NCI-H2029 (cell line): ENCODE measurements at places on chromosomes 6 and 20.
A peak's percentile ranks its signal among the peaks of the same experiment; 100 is the strongest.

- no peak for DNase-seq
Observed at GRCh38 chr20:50034567-50035180, 51.9 kb downstream of the SNAI1 start.

DNA sequence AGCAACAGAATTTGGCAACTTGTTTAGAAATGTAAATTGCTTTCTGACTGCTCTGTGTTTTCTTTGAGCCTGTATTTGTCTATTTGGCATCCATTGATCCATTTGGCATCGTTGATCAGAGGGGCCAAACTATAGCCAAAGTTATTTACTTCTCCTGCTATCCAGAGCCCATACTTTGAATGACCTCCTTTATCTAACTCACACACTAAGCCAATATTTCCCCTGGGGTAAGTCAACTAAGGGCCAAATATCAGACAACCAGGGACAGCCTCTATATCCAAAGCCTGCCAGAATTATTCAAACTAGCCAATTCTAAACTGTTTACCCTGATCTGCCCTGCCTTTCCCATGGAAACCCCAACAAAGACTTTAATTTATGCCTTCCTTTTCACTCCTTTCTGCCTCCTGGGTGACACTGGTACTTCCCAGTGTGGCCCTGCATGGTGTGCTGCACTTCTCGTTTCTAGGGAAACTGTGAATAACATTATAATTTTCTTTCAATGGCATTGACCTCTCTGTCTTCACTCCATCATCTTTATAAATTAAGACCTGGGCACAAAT is 19.8 kb upstream of the ZNF184 start:
- DNase-seq = no peak

GRCh38 chr6:100304575-100304974 is 160.1 kb downstream of the SIM1 start:
- DNase-seq = no peak

DNA sequence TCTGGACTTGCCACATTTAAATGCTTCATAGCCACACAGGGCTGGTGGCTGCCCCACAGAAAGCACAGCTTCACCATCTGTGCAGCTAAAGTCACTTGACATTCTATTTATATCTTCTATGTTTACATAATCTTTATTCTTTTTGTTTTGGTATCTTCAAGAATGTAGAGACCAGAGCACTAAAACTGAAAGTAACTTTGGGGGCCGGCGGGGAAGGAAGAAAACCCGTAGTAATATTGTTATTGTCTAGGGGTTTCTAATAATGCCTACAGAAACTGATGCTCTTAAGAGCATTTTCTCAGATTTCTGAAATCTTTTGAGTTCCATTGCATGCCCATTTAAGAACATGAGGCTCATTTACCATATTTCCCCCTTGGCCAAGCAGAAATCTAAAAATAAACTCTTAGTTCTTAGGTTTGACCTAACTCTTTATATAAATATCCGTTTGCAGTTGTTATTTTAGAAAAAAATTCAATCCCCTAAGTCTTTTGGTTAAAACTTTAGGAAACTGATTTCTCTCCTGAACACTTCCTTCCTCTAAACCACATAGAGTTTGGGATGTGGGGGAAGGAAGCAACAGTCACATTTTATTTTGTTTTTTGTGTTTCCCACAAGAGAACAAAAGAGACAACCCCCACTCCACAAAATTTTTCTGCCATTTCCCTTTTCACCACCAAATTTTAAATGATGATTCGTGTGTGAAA is 207.6 kb downstream of the OGFRL1 start:
- DNase-seq = no peak

- no peak for DNase-seq
Observed at GRCh38 chr6:77228279-77228678, 235.0 kb downstream of the HTR1B start.

DNA sequence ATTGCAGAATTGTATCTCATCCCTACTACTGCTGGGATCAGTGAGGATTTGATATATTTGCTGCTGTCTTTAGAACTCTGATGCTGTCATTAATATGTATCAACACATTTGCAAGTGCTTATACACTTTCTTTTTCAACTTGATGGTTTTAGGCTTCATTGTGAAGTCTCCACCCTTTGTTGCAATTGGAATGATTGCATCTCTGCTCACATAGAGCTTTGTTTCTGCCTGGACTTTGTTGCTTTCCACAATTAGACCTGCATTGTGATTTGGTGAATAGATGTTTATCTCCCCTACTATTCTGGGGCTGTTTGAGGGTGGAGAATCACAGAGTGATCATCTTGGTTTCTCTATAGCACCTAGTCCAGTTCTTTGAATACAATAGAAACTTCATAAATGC is 666.7 kb downstream of the EPM2A start:
- DNase-seq = no peak

DNA sequence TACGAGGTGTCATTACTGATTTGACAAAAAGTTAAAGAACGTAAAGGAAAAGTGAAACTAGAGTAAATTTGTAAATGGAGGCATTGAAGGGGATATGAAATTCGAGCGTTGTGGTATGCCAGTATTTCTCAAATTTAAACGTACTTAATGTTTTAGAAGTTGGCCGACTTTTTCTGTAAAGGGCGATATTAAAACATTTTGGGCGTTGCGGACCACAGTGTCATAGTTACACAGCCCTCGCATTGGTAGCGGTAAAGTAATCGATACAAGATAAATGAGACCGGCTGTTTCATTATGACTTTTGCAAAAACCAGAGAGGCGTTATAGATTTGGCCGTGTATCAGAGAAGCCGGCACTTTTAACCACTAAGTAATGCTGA is 39.6 kb downstream of the OR2B2 start:
- peak; percentile 30 for DNase-seq

GRCh38 chr20:15195378-15195777 is 858.0 kb upstream of the FLRT3 start:
- no peak for DNase-seq

DNA sequence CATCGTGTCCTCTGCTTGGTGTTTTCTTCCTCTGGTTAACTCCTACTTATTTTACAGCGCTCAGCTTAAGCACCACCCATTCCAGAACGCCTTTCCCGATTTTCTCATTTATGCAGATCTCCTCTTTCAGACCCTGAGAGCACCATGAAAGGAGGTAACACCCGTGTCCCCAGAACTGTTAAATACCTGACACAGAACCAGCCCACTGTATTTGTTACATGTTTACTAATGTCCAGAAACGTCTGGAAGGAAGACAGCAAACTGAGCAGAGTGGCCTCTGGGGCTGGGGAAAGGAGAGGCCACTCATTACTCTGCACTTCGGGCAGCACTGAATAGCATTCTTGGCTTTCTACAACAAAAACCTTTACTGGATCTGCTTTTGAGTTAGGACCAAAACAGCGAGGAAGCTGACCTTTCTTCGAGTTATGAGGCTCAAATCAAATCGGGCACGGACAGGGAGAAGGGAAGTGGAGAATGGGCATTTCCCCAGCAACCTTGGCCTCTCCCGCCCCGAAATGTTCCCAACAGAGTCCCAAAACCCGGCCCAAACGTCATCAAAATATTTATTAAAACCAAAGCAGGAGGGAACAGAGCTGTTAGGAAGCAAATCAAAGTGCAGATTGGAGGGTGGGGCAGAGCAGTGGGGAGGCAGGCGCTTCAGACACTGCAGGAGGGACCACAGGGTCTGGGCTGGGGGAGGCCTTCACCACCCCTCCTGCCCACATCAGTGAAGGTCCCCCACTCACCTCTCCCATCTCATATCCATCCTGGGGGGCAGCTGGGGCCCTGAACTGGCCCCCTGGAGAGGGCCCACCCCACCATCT is 1.1 kb upstream of the NECAB3 start:
- DNase-seq = no peak

DNA sequence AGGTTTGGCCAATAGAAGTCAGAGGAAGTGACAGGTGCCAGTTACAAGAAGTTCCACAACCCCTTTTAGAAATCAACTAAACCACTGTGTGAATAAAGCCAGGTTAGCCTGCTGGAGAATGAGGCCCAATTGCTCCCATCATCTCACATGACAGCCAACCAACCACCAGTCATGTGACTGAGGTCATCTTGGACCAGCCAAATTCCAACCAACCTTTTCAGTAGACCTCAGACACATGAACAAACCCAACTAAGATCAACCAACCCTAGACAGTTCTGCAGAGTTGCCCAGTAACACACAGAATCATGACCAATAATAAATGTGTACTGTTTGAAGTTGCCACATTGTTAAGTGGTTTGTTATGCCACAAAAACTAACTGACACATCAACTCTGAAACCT is 44.6 kb upstream of the GGTLC1 start:
- DNase-seq = no peak

DNA sequence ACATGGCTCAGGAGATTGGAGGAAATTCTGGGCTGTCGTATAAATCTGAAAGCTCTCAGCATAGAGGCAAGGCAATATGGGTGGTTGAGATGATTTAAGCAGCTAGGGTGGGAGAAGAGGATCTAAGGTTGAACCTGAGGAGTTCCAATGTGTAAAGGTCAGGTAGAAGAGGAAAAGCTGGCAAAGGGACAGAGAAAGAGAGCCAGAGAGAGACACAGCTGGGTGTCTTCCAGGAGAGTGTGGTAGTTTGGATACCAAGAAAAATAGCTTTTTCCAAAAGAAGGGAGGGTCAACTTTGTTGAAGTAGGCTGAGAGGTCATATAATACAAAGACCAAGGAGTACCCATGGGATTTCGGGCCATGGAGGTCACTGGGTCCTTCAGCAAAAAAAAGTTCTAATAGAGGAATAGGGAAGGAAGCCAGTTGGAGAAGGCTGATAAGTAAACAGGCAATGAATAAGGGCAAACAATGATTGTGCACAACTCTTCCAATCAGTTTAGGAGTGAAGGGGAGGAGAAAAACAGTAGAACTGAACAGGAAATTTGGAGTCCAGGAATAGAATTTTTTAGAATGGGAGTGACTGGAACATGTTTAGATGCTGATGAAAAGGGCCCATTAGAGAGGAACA is 135.1 kb downstream of the QRSL1 start:
- DNase-seq = peak; percentile 34

GRCh38 chr6:124989136-124989983 is 27.1 kb downstream of the RNF217 start:
- DNase-seq = no peak

DNA sequence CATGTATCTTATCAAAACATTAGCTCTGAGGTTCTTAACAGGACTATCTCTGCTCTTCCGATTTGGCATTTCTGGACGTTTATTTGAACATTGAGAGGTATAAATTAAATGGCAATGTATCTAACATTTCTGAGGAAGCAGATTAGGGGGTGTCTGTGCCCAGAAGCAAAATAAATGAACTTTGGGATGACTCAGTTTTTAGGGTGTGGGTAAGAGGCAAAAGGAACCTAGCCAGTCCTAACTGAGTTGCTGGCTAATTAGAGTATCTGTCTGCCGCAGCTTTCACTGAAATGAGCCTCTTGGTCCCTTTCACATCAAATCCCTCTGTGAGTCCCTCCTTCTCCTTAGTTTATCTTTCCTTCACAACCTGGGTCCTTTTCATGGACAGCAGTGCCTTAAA is 1.1 kb downstream of the RNF144B start:
- DNase-seq = no peak

- no peak for DNase-seq
Observed at GRCh38 chr20:19120011-19120410, 92.4 kb upstream of the SLC24A3 start.

GRCh38 chr6:27816906-27817305 is 95.3 kb downstream of the OR2B2 start:
- no peak for DNase-seq

DNA sequence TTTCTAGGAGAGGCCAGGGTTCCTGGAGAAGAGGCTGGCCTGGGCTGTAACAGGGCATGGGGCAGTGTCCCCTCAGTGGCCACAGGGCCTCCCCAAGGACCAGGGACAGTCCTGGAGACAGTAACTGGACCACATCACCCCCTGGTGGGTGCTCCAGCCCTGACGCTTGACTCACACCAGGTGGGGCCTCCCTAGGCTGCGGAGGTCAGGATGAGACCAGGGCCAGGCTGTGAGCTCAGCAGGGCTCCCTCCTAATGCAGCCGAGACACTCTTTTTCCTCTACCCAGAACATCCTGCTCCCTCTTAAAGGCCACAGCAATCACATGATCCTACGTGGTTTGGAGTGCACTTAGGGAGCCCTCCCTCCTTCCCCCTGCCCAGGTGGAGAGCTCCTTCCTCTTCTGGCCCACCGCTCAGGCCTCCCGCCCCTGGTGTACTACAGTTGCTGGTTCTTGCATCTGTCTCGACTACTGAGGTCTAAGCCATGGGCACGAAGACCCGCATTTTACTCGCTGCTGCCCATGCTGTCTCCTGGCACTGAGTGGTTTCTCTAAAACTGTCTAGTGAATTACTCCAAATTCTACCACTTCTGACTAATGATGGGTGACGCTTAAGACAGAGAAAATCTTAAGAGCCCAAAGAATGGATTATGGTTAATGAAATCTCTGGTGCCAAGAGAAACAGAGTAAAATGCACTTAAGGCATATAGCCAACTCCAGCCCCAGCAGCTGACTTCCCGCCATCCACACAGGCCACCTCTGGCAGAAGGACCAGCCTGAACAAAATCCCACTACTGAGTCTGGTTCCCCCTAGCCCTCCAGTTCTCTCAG is 166.1 kb upstream of the CST7 start:
- no peak for DNase-seq

- DNase-seq = peak; percentile 53
Observed at GRCh38 chr6:53056273-53056672, 8.9 kb upstream of the FBXO9 start.

DNA sequence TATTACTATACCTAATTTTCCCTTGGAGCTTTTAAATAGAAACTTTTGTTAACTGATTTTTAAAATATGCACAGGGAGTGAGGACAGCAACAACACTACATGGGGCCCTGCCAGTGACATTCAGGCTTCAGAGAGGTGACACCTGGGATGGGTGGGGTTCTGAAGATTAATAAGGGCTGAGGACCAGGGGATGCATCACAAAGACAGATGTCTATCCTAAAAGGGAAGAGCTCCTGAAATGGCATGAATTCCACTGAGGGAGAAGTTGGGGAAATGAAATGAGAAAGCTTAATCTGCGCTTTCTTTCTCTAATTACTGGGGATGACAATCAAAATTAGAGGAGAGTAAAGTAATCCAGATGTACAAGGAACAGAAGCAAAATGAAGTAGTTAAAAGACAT is 162.8 kb downstream of the BTBD9 start:
- no peak for DNase-seq

GRCh38 chr6:161429921-161430490 is 156.1 kb upstream of the AGPAT4 start:
- no peak for DNase-seq

GRCh38 chr20:60465993-60466686 is 507.9 kb downstream of the CDH26 start:
- no peak for DNase-seq

DNA sequence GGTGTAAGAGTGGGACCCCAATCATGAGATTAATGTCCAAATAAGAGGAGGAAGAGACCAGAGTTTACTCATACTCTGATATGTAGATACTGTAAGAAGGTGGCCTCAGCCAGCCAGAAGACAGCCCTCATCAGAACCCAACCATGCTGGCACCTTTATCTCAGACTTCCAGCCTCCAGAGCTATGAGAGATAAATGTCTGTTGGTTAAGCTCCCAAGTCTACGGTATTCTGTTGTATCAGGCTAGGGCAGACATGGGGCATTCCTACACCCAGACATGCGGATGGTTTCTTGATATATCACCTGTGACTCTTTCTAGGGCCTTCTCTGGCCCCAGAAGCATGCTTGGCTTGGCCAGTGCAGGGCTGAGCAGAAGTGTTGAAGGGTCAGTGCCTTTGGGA is 247.4 kb upstream of the RIN2 start:
- DNase-seq = no peak

GRCh38 chr6:3438190-3439167 is 18.4 kb downstream of the SLC22A23 start:
- DNase-seq = peak; percentile 86
